ENCODE measurements at places on chromosomes 6 and 20.

- no peak for DNase-seq
Measured at GRCh38 chr20:19855416-19855815, 97.4 kb downstream of the RIN2 start.

- DNase-seq, result no peak
Measured at GRCh38 chr20:9789131-9789530, 49.7 kb downstream of the PAK5 start.

GRCh38 chr6:84072442-84072997 lies 38.9 kb downstream of the MRAP2 start:
- no peak for DNase-seq

GRCh38 chr6:134145786-134146185 lies 93.4 kb upstream of the SLC2A12 start:
- DNase-seq, result no peak

GRCh38 chr6:7051780-7052442 lies 55.9 kb upstream of the RREB1 start:
- DNase-seq, result peak; percentile 69

- DNase-seq, result no peak
Measured at GRCh38 chr6:41379306-41379705, 43.9 kb downstream of the NCR2 start.

Measured in mesothelial cell of epicardium (in vitro differentiated cells).